Stimulated activated CD4-positive, alpha-beta T cell treated with anti-CD3 and anti-CD28 coated beads, TNF-alpha, amount 100 ng/mL, for 48 hours (primary cell): ENCODE measurements at places on chromosomes 16 and 17.

DNA sequence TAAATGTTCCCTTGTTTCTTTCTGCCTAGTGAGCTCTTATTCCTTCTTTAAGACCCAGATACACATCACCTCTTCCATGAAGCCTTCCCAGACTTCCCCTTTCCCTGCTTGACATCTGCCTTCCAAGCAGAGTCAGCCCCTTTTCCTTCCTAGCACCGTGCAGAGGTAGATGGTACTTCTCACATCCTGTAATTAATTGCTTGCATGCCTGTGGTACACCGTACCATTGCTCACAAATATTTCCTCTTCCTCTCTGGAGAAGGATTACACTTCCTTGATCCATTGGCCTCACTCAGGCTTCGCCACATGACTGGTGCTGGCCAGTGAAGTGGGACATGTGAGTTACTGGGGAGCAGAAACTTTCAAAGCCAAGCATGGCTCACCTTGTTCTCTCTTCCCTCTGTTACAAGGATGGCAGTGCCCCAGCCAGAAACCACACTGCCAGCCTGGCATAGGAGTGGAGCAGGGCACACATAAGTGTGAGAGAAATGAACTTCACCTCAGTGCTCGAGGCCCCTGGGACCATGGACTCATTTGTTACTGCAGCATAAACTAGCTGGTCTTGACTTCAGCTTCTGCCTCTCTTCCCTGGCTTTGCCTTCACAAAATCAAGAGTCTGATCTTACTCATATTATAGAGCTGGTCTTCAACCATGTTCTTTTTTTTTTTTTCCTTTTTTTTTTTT lies 44.0 kb downstream of the SOST start:
- no peak for DNase-seq

- DNase-seq, result no peak
Observed at GRCh38 chr16:56225017-56225742, 33.9 kb downstream of the GNAO1 start.

- no peak for DNase-seq
Observed at GRCh38 chr16:27084307-27085028, 17.7 kb downstream of the C16orf82 start.

- DNase-seq, result no peak
Observed at GRCh38 chr17:62925267-62925836, 40.7 kb upstream of the TANC2 start.

- no peak for DNase-seq
Observed at GRCh38 chr17:13128676-13129075, 110.8 kb upstream of the ELAC2 start.

DNA sequence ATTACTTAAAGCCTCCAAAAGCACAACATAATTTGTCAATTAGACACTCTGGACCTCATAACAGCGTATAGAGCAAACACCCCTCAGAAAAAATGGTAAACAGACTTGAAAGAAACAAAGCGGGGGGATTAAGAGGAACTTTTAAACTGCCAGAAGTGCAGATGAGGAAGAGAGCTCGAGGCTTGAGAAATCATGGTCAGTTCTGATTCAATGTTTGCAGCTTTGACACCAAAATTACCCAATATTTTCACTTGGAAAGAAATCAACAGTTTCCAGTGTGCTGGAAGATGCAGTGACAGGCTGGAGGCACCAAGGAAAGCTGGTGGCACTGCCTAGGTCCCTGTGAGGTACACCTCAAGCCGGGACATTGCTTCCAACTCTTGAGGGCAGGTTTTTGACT lies 180.9 kb upstream of the TOX3 start:
- no peak for DNase-seq

GRCh38 chr17:17666111-17666714 lies 15.0 kb upstream of the RAI1 start:
- DNase-seq, result no peak

- no peak for DNase-seq
Observed at GRCh38 chr16:49980166-49980565, 44.9 kb upstream of the CNEP1R1 start.

- no peak for DNase-seq
Observed at GRCh38 chr17:1461198-1461944, 5.3 kb upstream of the CRK start.

- no peak for DNase-seq
Observed at GRCh38 chr17:10053782-10054540, 144.4 kb downstream of the GAS7 start.

DNA sequence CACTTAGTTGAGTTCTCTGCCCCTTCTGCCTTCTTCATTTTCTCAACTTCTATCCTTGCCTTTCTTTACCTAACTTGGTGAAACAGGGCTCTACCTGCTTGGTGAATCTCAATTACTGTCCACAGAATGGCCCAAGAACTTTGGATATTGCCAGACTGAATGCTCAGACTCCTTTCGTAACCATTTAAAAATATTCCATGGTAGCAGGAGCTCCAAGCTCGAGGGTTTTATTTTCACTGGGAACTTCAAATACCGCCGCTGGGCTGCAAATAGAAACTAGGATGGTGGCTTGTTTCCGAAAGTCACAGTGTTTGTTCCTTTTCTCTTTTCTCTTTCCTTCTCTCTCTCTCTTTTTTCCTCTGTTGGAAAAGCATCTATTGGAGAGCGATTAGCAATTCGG lies 13.2 kb downstream of the TMEM100 start:
- no peak for DNase-seq

- no peak for DNase-seq
Observed at GRCh38 chr17:34850023-34850422, 111.2 kb downstream of the CCT6B start.

GRCh38 chr16:4609200-4610010 lies 5.3 kb downstream of the UBALD1 start:
- DNase-seq, result no peak

GRCh38 chr16:69932228-69932627 lies 18.9 kb upstream of the CLEC18A start:
- no peak for DNase-seq

DNA sequence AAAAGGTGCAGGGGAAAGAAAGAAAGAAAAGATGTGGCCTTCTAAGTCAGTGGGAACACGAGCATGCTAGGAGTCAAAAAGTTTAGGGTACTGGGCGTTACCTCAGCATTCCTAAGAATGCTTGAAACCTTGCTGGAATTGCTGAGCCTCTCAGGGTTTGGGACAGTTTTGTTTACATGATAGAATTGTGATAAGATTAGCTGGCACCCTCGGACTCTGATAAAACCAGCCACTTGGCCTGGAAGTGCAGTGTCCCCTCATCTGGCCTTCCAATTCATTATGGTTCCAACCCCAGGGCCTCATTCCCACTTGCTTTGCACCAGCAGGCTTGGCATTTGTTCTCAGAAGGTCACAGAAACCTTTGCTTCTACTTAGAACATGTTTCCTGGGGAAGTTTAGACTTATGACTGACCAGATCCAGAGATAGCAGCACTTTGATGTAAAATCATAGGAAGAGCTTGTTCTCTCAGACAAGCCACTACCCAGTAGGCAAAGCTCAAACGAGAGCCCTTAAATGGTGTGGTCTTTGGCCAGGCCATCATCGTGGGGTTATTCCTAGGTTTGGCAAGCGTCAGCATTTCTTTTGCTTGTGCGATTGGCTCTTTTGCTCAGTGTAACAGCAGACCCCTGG lies 8.0 kb downstream of the SGF29 start:
- no peak for DNase-seq

DNA sequence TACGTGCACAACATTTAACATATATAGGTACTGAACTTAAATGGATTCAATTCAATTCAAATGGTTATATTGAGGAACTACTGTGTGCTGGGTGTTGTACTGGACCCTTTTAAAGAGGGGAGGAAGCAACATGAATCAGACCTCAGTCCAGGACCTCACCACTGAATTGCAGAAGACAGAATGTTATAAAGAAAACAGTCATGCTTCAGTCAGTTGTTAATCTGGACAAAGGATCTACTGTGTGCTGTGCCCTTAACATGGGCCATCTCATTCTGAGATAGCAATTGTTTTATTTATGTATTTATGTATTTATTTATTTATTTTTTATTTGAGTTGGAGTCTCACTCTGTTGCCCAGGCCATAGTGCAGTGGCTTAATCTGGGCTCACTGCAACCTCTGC lies 240.1 kb downstream of the HAPSTR1 start:
- DNase-seq, result no peak

DNA sequence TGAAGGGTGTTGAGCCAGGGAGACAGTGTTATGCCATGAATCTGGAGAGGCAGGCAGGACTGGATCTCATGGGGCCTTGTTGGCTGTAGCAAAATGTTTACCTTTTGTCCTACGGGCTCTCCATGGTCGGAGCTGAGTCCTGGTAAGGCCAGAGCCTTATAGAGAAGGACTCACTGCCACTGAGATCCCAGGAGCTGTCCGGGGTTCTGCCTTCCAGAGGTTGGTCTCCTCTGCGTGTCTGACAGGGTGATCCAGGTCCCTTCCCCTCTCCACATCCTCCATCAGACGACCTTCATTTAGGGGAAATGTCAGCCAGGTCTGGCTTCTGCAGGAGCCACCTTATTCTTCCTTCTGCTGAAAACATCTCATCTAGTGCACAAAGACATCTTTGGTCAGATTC lies 285.2 kb upstream of the N4BP1 start:
- no peak for DNase-seq

GRCh38 chr17:77717941-77718668 lies 240.4 kb upstream of the TNRC6C start:
- DNase-seq, result no peak

- no peak for DNase-seq
Observed at GRCh38 chr17:59002848-59003247, 103.8 kb downstream of the TRIM37 start.

- no peak for DNase-seq
Observed at GRCh38 chr16:47359478-47359877, 101.4 kb downstream of the ITFG1 start.
